ENCODE measurements at places on chromosomes 2 and 18.

DNA sequence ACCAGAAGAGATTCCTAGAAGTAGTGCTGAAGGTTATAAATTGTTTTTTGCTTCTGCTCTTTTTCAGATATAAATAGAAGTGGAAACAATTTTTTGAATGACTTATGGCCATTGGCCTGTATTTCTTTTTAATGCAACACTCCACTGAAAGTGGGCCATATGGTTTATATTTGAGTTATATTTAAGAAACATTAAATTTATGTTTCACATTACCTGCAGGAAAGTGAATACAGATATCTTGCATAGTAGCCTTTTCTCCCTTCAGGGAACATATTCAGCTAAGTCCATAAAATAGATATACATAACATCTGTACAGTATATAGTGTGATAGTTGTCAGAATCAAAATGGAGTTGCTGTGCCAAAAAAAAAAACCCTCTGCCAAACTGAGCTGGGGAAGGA lies 53.1 kb upstream of the EFEMP1 start:
- H3K27me3 ChIP-seq = no peaks in the 10 kb centered on the region
- H3K4me3 ChIP-seq = no peak overlapping the region
- DNase-seq = no peak
- no peaks in the 10 kb centered on the region for H3K4me1 ChIP-seq

- DNase-seq = no peak
- H3K27ac ChIP-seq = no peak overlapping the region
- H3K4me1 ChIP-seq = no peaks in the 10 kb centered on the region
These were observed 61.4 kb upstream of the DNER start for GRCh38 chr2:229775614-229776313.

- no peaks in the 10 kb centered on the region for H3K27me3 ChIP-seq
- no peak overlapping the region for H3K27ac ChIP-seq
- H3K4me3 ChIP-seq = no peak overlapping the region
- DNase-seq = no peak
- H3K36me3 ChIP-seq = no peaks in the 10 kb centered on the region
These were observed 22.4 kb upstream of the EML6 start for GRCh38 chr2:54701029-54701428.

- DNase-seq = no peak
- H3K4me1 ChIP-seq = peaks cover 17% of the 10 kb centered on the region
- no peak overlapping the region for H3K27ac ChIP-seq
- H3K4me3 ChIP-seq = peak overlapping the region; percentile 54
- no peaks in the 10 kb centered on the region for H3K36me3 ChIP-seq
- no peaks in the 10 kb centered on the region for H3K27me3 ChIP-seq
These were observed 1.2 kb upstream of the BCL11A start for GRCh38 chr2:60554646-60555065.

DNA sequence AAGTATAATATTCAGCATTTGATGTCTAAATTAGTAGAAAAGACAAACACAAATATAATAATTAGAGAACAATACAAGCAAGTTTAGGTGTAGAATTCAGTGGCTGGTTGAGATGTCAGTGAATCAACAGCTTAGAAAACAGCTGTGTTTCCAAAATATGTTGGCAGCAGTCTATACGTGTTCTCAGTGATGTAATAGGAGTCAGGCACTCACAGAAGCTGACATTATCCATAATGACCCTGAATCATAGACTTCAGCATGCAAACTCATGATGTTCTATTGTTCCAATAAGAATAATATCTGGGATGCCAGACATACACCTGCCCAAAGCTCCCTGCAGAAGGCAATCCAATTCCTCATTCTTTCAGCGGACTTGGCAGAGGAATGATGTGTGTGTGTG lies 164.7 kb downstream of the SLC8A1 start:
- no peaks in the 10 kb centered on the region for H3K27me3 ChIP-seq
- peaks cover 18% of the 10 kb centered on the region for H3K4me1 ChIP-seq
- DNase-seq = no peak
- H3K4me3 ChIP-seq = no peak overlapping the region
- no peaks in the 10 kb centered on the region for H3K36me3 ChIP-seq
- H3K27ac ChIP-seq = no peak overlapping the region

- H3K27ac ChIP-seq = no peak overlapping the region
- H3K36me3 ChIP-seq = no peaks in the 10 kb centered on the region
- no peak for DNase-seq
- no peaks in the 10 kb centered on the region for H3K27me3 ChIP-seq
These were observed 380.6 kb downstream of the FBXO15 start for GRCh38 chr18:73766910-73767515.

DNA sequence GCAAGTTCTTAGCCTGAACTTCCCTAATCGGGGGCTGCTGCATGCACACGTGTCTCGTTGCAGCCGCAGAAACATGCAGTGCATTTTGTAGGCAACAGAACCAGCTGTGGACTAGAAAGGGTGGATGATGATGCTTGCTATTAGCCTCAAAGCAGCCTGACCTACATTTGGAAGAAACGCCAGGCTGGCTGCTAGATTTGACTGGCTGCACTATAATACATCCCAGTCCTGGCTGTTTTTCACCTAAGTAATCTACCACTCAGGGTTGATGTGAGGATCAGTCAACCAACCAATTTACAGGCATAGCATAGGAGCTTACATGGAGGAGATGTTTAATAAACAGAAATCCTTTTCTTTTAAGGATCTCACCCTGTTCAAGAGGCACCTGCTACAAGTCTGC lies 56.4 kb upstream of the SPP2 start:
- H3K4me1 ChIP-seq = no peaks in the 10 kb centered on the region
- no peak overlapping the region for H3K4me3 ChIP-seq
- H3K27ac ChIP-seq = no peak overlapping the region
- no peaks in the 10 kb centered on the region for H3K36me3 ChIP-seq
- DNase-seq = no peak
- no peaks in the 10 kb centered on the region for H3K27me3 ChIP-seq

DNA sequence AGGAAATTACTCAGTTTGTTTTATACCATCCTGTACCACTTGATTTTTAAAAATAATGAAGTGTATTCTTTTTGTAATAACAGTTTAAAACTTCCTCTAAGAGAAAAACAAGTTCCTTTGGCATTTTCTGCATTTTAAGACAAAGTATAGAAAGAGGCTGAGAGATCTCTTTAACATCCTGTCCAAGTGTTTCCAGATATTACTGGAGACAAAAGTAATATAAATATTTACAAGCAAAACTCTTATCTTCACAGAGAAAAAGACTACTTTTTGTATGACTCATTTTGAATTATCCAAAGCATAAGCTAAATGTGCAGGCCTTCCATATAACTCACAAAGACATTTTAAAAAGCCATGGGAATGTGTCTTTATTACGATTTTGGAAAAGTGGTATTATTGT lies 221.1 kb downstream of the RDH14 start:
- no peak overlapping the region for H3K4me3 ChIP-seq
- no peaks in the 10 kb centered on the region for H3K27me3 ChIP-seq
- DNase-seq = no peak
- H3K4me1 ChIP-seq = no peaks in the 10 kb centered on the region
- no peaks in the 10 kb centered on the region for H3K36me3 ChIP-seq

DNA sequence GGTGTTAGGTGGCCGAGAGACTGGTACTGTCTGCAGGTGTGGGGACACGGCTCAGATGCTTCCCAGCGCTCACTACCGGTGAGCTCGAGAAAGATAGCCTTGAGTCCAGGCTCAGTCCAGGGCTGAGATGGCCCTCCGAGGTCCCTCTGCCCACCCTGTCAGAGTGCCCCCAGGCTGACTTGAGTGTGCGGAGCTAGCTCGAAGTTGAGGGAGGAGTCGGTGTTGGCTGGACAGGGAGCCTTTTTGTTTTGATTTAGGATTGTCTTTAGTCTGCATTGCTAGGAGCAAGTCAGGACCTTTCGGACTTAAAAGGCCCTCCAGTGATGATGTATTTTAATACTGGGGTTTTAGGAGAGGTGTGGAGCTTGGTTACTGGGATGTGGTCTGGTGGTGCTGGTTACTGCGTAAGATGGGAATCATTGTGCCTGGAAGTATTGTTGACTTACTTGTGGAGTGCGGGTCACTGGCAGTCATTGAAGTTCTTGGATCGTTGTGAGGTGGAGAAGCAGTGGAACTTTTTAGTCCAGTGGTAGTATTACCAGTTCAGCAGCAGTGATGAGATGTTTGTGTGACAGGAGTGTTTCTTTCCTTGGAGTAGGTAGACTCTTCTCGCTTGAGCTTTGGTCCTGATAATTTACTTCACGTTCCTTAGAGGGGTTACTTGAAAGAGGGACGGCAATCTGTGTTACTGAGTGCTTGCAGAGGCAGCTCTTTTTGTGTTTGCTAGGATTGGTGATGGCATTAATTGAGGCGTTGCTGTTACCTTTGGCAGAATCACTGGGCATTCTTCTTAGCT lies 633 bp downstream of the KIAA1328 start:
- no peaks in the 10 kb centered on the region for H3K27me3 ChIP-seq
- DNase-seq = no peak
- H3K4me3 ChIP-seq = peak overlapping the region; percentile 96
- peak overlapping the region; percentile 89 for H3K27ac ChIP-seq
- H3K36me3 ChIP-seq = no peaks in the 10 kb centered on the region

GRCh38 chr2:236705295-236706105 lies 135.9 kb downstream of the ACKR3 start:
- H3K36me3 ChIP-seq = no peaks in the 10 kb centered on the region
- no peak overlapping the region for H3K27ac ChIP-seq
- no peaks in the 10 kb centered on the region for H3K27me3 ChIP-seq
- no peak for DNase-seq
- H3K4me1 ChIP-seq = no peaks in the 10 kb centered on the region
- H3K4me3 ChIP-seq = no peak overlapping the region

- H3K27me3 ChIP-seq = no peaks in the 10 kb centered on the region
- H3K4me3 ChIP-seq = no peak overlapping the region
- DNase-seq = no peak
- H3K27ac ChIP-seq = no peak overlapping the region
These were observed 15.9 kb upstream of the CRIM1 start for GRCh38 chr2:36339607-36340218.

DNA sequence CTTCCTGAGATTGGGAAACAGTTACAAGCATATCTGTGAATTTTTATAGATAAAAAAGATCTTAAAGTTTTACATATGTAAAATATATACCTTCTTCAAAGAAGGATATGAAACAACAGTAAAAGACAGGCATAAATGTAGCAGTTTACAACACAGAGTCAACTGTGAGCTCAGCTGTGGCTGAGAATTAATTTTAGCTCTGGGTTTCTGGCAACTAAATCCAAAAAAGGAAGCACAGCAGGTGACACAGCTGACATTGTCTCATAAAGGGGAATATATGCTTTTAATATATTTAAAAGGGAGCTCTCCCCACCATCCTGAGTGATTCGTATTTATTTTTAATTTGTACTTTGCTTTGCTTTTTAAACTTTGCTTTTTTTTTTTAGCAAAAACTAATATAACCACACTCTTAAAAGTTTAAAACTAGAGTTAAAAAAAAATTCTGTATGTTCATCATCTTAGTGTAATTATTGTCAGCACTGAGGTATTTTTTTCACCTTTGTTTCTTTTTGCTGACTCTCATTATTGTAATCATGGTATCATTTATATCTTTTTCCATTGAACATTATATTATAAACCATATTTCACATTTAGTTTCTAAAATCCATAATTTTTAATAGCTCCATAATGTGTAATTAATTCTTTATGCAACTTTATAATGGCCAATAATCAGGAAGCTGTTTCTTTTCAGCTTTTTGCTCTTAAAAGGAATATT lies 6.7 kb downstream of the TUBB6 start:
- DNase-seq = no peak
- peaks cover 13% of the 10 kb centered on the region for H3K4me1 ChIP-seq
- H3K36me3 ChIP-seq = no peaks in the 10 kb centered on the region

DNA sequence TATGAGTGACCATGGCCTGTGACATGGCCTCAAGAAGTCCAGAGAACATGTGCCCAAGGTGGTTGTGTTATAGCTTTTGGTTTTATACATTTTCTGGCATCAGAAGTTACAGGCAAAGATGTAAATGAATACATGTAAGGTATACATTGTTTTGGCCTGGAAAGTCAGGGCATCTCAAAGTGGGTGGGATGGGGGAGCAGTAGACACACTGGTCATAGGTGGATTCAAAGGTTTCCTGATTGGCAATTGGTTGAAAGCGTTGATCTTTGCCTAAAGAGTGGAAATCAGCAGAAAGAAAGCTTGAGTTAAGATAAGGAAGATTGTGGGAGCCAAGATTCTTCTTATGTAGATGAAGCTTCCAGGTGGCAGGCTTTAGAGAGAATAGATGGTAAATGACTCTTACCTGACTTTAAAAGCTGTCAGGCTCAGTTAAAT lies 62.1 kb upstream of the DYNAP start:
- no peaks in the 10 kb centered on the region for H3K36me3 ChIP-seq
- H3K4me3 ChIP-seq = no peak overlapping the region
- H3K27me3 ChIP-seq = no peaks in the 10 kb centered on the region
- no peaks in the 10 kb centered on the region for H3K4me1 ChIP-seq

- no peak overlapping the region for H3K4me3 ChIP-seq
- peaks cover 21% of the 10 kb centered on the region for H3K4me1 ChIP-seq
- no peaks in the 10 kb centered on the region for H3K27me3 ChIP-seq
These were observed 27.2 kb downstream of the IL1R2 start for GRCh38 chr2:102018823-102019445.

DNA sequence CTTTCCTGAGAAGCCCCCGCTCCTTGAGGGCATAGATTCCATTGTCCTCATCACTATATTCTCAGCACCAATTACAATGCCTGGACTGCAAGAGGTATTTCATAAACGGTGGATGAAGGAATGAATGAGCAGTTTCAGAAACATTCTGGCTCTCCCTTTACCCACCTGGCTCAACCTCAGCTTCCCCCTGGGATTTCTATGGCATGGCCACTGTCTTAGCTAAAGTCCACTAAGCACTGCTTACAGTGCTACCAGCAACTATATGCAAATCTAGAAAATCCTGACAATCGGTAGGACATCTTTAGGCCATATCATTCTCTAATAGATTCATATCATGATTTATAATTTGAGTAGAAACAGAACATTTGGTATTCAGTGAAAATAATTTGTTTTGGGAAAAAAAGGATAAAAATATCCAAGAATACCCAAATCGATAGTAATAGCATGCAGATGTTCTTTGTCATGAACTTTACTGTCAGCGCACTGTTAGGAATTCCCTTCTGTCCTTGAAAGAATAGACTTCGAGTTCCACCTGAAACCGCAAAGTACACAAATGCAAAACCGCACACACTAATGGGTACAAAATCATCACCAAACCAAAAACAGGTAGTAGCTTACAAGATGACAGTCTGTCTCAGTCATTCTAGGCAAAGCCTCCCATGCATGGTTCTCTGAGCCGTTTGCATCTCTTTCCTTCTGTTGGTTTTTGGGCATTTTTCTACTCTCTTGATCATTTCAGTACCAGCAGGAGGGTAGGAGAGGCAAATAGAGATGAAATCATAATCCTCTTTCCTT lies 303.6 kb upstream of the ID2 start:
- H3K27ac ChIP-seq = no peak overlapping the region
- no peaks in the 10 kb centered on the region for H3K4me1 ChIP-seq
- DNase-seq = no peak
- no peak overlapping the region for H3K4me3 ChIP-seq
- no peaks in the 10 kb centered on the region for H3K36me3 ChIP-seq
